Left lobe of liver (tissue), 2 donors: ENCODE measurements at places on chromosomes 4 and X.

DNA sequence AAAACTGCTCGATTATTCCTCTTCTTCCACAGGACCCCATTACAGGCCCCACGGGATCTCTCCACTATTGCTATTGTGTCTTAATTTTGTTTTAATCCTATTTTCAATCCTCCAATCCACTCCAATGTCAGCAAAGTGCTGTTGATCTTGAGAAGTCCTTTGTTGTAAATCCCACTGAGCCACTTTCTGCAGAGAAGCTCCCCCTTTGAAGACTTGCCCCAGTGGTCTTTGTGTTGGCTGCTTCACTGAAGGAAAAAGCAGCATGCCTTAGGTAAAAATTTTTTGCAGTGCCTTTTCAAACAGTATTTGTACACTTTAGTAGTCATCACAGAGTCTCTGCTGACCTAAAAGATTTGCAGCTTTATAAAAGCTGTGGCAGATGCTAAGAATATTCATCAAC is 252.0 kb upstream of the SLC7A11 start:
- no peak for DNase-seq

DNA sequence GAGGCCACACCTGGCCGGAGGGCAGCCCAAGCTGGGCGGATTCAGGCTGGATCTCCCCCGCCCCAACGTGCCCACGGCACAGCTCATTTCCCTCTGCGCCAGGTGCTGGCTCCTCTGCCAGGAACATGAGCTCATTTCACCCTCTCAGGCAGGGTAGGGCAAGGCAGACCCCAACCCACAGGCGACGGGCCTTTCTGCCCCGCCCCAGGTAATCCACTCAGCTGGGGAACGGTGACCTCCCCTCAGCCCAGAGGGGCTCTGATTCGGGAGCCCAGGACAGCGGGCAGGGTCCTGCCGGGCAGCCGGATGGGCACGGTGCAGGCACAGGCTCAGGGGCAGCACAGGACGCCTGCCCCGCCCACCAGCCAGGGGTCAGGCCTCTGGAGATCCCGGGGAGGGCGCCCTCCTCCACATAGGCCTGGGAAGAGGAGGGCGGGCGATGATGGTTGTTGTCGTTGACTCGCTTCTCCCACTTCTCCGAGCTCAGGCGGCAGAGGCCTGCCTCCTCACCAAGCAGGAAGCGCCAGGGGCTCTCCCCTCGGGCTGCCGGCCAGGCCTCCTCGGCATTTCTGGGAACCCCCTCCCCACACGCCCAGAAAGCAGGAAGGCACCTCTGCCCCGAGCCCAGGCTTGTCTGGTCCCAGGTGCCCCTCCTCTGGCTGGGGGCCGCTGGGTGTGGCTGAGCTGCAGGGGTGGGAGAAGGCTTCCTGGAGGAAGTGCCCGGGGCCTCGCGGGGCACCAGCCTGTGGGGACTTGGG is 31.1 kb downstream of the TACC3 start:
- DNase-seq: no peak

GRCh38 chrX:57044245-57044644 is 48.9 kb upstream of the SPIN3 start:
- DNase-seq: no peak

DNA sequence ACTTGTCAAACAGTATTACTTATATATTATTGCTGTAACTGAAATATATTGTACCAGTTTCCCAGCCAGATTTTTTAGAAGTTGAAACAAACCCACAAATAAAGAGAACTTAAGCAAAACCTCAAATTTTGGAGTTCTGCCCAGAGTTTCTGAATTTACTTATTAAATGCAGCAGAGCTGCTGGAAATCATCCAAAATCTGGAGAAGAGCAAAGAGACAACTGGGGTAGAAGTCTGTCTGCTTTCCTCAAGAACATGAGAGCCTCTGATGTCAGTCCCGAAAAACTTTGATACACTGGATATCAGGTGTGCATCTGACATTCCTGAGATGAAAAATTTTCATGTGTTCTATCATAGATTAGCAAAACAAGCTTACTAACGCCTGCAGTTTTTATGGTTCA is 325.9 kb downstream of the NR3C2 start:
- no peak for DNase-seq

GRCh38 chr4:53960843-53961242 is 103.6 kb downstream of the CHIC2 start:
- no peak for DNase-seq

DNA sequence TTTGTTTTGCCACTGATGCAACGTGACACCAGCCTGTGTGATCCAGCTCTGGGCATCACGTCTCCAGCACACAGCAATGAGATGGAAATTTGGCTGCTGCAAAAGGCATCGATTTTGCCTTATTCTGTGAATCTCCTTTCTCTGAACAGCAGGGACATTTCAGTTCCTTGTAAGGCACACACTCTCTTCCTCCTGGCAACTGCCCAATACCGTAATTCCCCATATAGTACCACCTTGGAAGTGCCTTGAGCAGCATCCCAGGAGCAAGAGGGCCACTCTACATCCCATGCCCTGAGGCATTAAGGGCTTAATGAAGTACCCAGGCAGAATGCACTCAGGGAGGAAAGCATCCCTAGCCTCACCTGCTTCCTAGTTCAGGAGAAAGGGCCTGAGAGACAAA is 10.5 kb upstream of the MAMLD1 start:
- no peak for DNase-seq

DNA sequence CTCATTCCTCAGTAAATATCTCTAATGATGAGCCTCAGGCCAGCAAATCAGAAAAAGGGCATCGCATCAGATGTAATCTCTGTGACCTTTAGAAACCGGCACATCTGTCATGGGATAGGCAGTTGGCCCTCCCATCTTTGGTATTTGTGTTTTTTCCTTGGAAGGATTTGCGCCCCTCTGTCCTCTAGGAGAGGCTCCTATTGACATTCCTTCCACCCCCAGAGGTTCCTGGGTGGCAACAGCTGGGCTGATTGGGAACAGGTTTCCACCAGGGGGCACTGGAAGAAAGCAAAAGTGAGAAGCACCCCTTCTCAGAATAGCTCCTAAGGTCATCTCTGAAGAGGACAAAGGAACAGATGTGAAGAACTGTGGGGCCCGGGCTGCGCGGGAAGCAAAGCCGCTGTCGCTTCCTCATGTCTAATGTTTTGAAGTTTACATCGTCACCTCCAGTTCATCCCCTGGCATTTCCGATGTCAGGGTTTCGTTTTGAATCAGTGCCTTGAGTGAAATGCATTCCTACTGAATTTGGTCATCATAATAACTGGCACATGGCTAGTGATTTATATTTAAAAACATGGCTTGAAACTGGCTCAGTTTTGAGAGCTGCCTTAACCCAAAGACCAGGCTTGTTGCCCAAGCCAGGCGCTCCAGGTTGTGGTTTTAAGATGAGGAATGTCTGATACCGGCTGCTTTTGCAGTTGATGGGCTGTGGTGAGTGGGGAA is 6.2 kb downstream of the TXK start:
- DNase-seq: peak; percentile 68

DNA sequence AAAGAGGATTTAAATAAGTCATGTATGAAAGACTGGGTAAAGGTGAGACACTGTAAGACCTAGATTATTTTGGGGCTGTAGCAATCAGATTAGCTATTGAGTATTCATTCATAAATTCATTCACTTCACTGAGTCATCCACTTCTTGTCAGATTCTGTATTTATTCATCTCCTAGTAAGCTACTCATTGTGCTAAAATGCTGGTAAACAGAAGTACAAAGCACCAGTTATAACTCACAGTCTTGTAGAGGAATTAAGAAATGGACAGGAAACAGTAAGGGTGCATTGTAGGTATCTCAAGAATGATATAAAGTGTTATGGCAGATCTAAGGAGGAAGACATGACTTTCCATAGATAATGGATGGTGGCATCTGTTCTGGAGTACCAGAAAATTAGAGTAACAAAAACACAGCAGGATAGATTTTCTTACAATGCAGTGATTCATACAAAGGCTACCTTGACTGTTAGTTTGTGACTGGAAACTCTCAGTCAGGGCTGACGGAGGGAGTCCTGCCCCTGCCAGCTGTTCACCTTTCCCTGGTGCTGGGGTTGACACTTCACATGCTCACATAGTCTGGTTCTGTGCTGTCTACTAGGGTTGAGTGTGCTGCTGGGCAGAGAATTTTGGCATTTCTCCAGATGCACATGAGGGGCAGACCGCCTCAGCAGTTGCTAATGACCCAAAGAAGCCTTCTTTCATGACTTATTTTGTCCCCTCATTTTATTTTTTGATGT is 26.5 kb upstream of the HAND2 start:
- DNase-seq: no peak

- DNase-seq: no peak
Measured at GRCh38 chrX:47226071-47226470, 6.7 kb upstream of the USP11 start.

DNA sequence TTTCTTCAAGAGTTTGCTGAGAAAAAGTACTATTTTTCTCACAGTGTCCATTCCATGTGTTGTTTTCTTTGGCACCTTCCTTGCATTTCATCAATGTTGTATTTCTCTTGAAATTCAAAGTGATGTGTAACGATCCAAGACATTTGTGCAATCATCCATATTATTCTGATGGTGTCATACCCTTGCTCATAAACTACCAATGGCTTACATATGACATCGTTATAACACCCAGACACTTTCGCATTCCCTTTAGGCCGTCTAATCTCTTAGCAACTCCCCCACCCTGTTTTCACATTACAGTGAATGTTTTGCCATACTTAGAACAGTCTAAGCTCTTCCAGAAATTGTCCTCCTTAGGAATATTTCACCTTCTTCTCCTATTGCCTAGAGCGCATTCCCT is 1779.0 kb downstream of the PCDH7 start:
- no peak for DNase-seq

DNA sequence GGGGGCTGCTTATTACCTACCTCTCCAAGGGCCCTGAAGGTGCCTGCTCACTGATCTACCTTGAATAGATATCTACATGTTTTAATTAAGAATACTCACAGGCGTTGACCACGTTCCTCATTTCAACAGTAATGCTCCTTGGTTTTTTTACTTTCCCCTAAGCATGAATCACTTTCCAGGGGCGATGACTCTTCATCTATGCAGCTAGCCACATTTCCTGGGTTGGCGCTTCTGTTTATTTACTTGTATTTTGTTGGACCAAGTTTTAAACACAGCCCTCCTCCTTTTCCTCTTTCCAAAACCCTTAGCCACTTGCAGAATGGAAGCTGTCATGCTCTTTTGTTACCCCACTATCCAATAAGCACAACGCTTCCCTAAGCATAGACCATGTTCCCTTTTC is 50.8 kb downstream of the CBLL2 start:
- DNase-seq: no peak

DNA sequence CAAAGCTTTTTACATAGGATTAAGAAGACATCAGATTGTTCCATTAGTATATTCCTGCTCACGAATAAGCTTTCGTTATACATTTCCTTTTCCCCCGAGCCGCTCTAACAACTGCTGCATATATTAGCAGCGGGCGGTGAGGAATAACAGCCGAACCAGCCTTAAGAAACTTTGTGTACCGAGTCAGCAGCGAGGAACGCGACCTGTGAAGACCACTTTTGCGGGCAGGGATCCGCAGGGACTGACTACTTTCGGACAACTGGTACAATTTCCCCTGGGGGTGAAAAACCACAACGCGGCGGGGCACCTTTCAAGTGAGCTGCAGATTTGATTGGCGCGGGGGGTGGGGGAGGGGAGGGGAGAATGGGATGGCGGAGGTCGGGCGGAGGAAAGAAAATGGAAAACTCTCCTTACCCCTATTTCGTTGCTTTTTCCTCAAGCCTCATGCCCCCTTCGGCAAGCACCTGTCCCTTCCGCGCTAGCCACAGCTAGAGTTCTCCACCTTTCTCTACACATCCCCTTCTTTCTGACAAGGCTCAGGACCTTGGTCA is 5.9 kb upstream of the PITX2 start:
- DNase-seq: no peak

GRCh38 chrX:107629540-107629909 is 1.2 kb downstream of the PRPS1 start:
- DNase-seq: no peak

DNA sequence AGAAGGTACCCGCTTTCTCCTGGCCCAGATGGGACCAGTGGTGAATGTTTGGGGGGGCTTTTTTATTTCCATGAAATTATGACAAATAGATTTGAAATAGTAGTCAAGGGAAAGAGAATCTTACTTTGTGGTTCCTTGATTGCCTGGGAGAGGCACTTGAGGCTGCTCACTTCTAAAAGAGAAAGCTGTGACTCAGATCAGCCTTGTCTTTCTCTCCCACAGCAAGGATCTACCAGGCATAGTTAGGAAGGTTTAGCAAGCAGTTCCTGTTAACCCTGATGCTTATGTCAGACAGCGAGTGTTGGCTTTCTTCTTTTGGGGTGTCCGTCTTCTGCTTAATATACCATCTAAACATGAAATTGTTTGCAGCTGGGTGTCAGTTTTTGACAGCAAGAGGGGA is 114.5 kb downstream of the TSPAN7 start:
- DNase-seq: no peak

- DNase-seq: no peak
Measured at GRCh38 chr4:121003863-121004262, 68.5 kb downstream of the NDNF start.

- DNase-seq: no peak
Measured at GRCh38 chr4:171118091-171118490, 695.1 kb upstream of the GALNTL6 start.

DNA sequence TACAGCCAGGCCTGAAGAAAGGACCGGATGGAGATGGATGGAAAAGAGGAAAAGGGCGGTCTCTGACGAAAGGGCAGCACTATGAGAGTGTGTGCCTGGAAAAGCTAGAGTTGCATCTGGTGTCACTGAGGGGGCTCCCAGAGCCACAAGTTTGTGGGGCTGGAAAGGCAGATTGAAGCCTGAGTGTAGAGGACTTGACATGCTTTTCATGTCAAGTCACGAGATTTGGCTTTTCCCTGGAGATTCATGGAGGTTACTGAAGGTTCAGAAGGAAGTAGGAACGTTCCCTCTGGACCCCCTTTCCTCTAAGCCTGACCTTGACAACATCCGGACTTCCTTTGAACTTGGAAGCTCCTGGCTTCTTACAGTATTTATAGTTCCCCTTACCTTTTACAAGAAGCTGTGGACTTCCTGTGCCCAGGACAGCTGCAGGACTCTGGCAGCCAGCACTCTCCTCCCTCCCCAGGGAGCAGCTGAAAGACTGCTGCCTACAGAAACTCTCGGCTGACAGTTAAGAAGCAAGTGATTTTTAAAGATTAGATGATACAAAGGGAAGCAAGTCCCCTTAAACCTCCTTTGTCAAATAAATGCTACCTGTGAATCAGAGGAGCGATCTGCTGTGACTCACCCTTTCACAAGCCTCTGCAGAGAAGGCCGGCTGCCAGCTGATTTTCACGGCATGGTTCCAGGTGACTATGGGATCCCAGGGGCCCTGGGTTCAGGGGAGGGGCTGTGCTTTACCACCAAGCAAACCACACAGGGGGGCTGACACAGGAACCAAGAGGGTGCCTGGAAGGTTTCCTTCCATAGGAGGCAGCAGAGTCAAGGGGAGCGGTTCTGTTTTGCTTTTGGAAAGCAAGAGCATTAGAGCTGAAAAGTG is 72.9 kb upstream of the STIM2 start:
- DNase-seq: no peak

GRCh38 chrX:5474282-5474681 is 754.4 kb downstream of the NLGN4X start:
- no peak for DNase-seq

- no peak for DNase-seq
Measured at GRCh38 chr4:176566769-176567168, 226.0 kb downstream of the VEGFC start.
